Adipocyte (in vitro differentiated cells): ENCODE measurements at places on chromosomes 5 and 9.

DNA sequence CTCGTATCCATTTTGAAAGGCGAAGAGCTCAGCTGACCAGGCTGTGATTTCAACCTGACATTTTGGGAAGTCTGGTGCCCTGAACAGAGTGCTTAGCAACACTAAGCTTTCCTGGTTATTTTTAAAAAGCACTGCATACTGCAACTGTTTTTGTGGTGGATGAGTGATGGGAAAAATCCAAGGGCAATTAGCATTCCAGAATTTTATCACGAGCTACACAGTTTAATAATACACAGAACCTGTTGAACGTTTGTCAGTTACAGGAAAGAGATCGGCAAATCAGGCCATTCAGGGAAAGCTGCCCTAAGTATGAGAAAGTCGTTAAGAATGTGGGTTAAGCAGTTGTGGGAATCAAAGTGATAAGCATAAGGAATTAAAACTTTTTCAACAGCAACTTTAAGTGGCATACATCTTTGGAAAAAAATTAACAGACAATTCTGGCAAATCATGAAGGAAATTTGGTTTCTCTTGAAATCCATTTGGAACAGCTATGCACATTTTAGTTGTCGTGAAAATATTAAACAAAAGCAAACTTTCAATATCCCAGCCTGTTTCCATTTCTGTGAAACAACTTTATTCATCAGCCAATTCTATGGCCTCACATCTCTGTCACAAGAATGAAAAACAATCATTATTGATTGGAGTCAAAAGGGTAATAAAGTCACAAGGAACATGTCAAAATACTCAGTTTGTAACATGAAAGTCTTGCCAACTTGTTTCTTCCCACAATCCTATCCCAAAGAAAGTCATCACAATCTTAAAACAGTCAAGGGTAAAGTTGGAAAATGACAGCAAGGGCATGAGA lies 25.7 kb downstream of the PUM3 start:
- DNase-seq = no peak

DNA sequence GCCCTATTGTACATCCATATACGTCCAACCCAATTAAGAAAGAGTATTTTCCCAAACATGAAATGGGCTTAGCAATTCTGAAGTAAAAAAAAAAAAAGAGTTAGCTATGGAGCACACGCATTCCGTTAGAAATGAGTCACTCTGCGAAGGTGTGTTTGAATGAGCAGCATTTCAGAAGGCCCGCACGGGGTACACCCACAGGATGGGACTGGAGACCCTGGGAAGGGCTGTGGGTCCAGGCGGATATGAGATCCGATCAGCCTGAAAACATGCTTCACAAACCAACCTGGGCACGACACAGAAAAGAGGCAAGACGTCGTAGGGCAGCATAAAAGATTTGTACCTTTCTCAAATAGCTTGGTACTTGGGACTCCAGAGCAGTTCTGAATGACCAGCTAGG lies 173.9 kb upstream of the KLF9 start:
- no peak for DNase-seq

DNA sequence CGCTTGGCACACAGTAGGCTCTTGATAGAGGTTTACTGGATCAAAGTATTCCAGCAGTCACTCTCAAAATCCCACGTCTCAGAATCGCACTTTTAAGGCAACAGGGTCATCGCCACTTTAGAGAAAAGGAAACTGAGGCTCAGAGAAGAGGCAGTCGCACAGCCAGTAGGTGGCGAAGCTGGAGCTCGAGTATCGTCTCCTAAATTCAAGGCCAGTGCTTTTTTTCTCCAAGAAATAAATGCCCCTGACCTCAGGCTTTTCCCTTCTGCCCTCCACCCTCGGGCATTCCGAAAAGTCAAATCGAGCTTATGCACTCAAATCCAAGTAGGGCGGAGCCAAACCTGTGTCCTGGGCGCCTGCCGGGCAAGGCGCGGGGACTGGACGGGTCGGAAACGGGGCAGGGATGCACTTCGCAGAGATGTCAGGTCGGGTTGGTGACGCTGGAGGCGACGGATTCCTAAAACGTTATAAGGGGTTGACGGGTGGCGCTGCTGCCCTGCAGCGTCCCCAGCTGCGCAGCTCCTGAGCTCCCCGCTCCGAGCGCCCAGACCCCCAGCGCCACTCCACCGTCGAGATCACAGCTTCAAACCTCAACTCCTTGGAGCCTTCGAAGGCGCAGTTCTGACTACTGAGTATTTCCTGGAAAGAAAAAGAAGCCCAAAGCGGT lies 4.7 kb upstream of the FOXB2 start:
- DNase-seq = no peak

DNA sequence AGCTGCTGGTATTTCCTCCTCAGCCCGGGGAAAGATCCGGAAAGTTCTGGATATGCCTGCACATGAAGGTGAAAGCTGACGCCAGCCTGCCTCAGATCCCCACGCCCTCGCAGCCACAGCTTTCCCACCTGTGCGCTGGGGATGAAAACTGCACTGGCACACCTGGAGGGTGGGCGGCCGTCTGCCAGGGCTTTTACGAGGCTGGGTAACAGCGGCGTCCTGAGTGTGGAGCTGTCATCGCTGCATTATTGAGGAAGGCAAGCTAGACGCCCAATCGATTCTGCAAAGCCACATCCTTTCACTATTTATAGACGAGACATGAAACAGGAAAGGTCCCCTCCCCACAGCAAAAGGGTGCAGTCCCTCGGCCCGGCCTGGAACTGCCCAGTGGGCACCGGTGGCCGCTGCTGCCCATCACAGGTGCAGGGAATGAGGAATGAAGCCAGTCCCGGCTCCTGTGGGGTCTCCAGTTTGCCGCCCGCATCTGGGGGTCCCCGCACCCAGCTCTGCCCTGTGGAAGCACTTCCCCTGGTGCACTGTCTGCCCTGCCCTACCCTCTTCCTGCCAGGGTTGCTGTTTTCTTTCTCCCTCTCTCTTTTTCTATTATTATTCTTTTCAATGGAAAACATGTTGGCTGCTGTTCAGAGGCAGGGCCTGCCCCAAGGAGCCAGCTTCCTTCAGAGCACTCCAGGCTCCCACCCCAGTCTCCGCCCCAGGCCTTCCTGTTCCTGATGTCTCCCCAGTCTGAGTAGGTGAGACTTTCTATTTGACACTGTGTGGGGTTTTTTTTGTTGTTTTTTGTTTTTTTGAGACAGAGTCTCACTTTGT lies 7.0 kb downstream of the NOTCH1 start:
- no peak for DNase-seq

- DNase-seq = no peak
Observed at GRCh38 chr5:110956280-110956912, 115.1 kb upstream of the TSLP start.

- DNase-seq = no peak
Observed at GRCh38 chr5:59222687-59223511, 640.0 kb downstream of the RAB3C start.

DNA sequence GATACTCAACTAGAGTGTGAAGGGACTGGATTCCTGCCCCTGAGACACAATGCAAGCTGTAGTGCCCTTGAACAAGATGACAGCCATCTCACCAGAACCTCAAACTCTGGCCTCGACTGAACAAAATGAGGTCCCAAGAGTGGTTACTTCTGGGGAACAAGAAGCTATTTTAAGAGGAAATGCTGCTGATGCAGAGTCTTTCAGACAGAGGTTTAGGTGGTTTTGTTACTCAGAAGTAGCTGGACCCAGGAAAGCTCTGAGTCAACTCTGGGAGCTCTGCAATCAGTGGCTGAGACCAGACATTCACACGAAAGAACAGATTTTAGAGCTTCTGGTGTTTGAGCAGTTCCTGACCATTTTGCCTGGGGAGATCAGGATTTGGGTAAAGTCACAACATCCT lies 2.4 kb downstream of the ZNF483 start:
- DNase-seq = no peak

- DNase-seq = no peak
Observed at GRCh38 chr5:162242416-162242815, 174.8 kb downstream of the GABRG2 start.

GRCh38 chr9:95148208-95148520 lies 169.3 kb downstream of the FANCC start:
- no peak for DNase-seq
